ENCODE measurements at places on chromosomes 16 and 17. TPM values are rescaled to one million over a fixed set of nuclear protein-coding genes. Genes with fewer than 3 reads are reported as not detected.

GRCh38 chr16:6160871-6161270 is 1063.3 kb upstream of the EEF2KMT start:
- no peak for DNase-seq

- DNase-seq: no peak
Measured at GRCh38 chr16:53056392-53056881, 1.6 kb downstream of the CHD9 start.

GRCh38 chr17:57415751-57416207 is 159.5 kb downstream of the MSI2 start:
- DNase-seq: peak; percentile 50

- no peak for DNase-seq
Measured at GRCh38 chr17:8210761-8211458, 535 bp upstream of the AURKB start.

DNA sequence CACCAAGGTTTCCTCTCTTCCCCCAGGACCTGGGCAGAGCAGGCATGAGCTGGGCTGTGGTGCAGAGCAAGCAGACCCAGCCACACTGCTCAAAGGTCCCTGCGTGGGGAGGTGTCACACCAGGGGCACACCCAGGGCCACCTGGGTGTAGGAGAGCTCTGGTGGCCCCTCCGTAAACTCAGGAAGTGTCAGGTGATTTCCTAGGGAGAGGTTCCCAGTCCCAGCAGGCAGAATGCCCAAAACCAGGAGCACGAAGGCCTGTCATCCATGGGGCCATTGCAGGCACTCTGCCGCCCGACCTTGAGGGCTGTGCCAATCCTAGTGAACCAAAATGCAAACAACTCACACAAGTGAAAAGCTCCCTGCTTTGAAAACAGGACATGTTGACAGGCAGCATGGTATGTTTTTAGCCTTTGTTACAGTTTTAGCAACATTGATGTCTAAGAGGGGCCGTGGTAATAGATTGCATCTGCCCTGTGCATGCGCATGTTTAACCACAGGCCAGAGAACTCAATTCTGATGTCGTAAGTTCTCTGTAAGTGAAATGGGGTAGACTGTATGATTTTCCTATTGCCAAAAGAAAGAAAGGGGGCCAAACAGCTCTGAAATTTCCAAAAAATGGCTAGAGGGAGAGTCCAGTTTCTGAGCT is 21.3 kb downstream of the CIBAR2 start:
- DNase-seq: no peak

DNA sequence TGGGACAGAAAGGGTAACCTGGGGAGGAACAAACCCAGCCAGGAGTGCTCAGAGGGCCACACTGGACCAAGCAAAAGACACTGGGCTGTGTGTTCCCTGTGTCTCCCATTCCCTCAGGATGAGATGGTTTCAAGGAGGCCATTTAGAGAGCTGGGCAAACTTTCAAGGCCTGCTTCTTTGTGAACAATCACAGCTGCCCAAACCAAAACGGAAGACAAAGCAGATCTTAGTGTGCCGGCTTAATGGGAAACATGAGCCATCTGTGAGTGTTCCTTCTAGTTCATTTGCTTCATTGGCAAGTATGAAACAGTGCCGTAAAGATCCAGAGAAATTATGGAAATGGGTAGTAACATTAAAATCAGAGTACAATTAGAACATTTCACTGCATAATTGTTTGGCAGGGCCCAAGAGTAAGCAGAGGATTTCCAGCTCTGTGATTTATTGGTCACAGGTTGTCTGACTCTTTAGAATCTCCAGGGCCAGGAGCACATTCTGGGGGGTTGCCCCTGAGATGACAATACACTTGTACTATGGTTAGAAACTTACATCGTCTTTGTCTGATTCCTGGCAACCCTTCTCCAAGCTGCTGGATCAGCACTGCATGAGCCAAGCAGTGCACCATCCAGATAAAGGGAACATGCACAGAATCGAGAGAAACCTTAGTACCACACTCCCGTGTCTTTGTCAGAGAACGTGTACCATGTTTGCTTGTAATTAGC is 412.1 kb downstream of the RBFOX1 start:
- DNase-seq: peak; percentile 95

GRCh38 chr16:55204069-55204468 is 119.9 kb upstream of the IRX6 start:
- DNase-seq: no peak

Gene KAT2A
- 19.3 TPM for total RNA-seq

Gene ADAMTS18
- 23.9 TPM for total RNA-seq

Gene ZSCAN10
- total RNA-seq: not detected

Gene PRSS33
- total RNA-seq: not detected

Gene GPATCH8
- total RNA-seq: 36.0 TPM
